ENCODE measurements at places on chromosomes 6 and 20.

DNA sequence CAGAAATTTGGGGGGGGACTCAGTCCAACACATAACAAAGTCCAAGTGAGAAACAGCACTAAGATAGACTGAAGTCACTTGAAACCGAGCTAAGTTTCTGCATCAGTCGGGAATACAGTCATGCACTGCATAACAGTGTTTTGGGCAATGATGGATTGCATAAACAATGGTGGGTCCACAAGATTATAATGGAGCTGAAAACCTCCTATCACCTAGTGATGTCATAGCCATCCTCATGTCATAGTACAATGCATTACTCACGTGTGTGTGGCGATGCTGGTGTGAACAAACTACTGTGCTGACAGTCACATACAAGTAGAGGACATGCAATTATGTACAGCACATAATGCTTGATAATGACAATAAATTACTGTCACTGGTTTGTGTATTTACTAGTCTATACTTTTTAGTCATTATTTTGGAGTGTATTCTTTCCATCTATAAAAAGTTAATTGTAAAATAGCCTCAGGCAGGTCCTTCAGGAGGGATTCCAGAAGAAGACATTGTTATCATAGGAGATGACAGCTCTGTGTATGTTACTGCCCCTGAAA is 154.5 kb upstream of the ECI2 start:
- DNase-seq = no peak

DNA sequence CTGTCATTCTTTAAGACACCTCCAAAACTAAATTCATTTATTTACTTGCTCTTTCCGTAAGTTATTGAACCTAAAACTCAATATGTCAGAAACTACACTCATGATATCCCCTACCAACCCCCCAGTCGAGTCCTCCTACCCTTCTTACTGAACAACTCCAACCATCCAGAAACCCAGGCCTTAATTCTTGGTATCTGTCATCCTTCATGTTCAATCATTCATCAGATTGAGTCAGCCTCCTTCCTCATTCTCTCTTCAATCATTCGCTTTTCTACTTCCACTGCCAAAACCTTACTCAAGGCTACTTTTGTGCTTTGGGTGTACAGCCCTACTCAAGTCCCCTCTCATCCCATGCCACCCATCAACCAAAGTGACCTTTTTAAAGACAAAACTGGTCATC is 95.7 kb downstream of the SMLR1 start:
- no peak for DNase-seq

- no peak for DNase-seq
Measured at GRCh38 chr6:136846046-136846445, 23.7 kb downstream of the PEX7 start.

GRCh38 chr6:149834513-149835481 is 29.4 kb downstream of the LRP11 start:
- DNase-seq = no peak

GRCh38 chr20:49562311-49563014 is 5.5 kb downstream of the PTGIS start:
- peak; percentile 62 for DNase-seq

GRCh38 chr20:45419188-45420091 is 3.5 kb downstream of the PIGT start:
- DNase-seq = peak; percentile 26

DNA sequence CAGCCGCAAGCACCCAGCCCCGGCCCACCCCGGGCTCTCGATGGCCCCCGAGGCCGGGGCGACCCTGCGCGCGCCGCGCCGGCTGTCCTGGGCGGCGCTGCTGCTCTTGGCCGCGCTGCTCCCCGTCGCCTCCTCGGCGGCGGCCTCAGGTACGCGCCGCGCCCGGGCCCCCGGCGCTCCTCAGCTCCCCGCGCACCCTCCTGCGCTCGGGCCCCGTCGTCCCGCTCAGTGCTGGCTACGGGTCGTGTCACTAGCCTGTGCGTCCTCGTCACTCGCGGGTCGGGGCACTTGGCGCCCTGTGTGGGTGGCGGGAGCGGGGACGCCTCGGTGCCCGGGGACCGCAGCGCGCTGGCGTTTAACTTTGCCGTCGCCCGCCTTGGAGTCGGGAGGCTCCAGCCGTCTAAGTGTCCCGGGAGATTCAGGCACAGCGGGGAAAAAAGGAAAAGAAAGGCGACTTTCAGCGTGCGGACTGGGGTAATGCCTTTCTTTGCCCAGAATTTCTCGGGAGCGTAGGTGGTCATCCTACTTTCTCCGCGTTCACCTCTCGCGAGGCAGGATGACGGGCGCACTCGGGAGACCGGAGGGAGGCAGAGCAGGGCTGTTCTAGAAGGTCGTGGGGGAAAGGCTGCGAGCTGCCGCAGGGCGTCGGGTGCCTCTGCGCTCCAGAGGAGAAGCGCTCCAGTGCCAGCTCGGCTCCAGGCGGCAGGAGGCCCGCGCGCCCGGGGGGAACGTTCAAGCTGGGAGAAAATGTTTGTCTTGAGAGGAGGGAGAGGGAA is 545 bp downstream of the FNDC1 start:
- no peak for DNase-seq

DNA sequence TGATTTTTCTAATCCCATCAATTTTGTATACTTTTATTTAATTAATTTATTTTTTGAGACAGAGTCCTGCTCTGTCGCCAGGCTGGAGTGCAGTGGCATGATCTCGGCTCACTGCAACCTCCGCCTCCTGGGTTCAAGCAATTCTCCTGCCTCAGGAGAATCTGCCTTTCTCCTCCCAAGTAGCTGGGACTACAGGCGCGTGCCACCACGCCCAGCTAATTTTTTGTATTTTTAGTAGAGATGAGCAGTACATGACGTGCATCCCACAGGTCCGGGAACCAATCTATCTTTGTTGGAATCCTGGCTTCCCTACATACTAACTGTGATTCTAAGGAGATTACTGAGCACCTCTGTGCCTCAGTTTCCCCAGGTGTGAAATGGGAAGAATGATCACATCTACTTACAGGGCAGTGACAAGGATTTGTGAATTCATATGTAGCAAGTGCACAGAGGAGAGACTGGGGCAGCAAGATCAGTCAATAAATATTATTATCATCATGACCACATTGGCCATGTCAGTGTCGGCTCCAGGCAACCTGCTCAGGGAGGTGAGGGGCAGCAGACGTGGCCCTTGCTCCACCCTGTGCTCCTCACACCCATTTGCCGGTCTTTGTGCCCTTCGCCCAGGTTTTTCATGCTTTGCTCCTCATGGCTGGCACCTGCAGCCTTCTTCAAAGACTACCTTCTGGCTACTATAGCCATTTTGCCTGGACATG is 22.1 kb downstream of the CYP24A1 start:
- no peak for DNase-seq

DNA sequence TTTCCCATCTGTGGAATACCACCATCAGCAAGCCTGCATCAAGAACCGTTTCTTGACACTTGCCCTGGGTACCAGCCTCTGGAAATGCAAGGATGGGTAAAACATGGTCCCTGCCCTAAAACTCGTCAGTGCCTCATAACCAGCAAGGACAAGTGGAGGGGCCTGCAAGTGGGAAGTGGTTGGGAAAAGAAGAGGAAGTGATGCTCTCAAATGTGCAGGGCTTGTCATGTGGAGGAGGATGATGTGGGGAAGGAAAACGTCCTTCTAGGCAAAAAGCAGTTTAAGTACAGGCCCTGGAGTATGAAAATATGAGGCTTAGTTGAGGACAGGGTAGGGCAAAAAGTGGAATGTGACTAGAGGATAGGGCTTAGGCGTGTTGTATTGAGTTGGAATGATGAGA is 19.0 kb downstream of the RREB1 start:
- DNase-seq = no peak

DNA sequence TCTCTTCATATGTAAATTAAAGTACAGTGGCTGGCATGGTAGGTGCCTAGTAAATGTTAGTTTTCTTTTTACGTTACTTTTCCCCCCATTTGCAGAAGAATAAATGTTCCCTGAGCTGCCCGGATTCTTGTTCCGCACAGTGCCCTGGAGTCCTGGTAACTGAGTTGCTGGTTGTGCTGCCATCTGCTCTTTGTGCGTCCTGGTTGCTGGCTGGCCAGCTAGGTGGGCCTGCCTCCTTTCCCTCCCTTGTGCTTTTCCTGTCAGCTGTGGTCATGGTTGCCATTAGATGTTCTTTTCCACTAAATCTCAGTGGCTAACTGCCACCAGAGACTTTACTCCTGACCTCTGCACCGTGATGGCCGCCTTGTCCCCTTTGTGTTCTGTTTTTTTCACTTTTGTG is 28.6 kb downstream of the CEP43 start:
- no peak for DNase-seq
